ENCODE measurements at places on chromosomes 12 and 14. TPM values are rescaled to one million over a fixed set of nuclear protein-coding genes. Genes with fewer than 3 reads are reported as not detected.

- DNase-seq: no peak
Observed at GRCh38 chr12:108670066-108670631, 36.5 kb upstream of the SELPLG start.

Gene STX2
- polyA plus RNA-seq: 38.7 TPM

DNA sequence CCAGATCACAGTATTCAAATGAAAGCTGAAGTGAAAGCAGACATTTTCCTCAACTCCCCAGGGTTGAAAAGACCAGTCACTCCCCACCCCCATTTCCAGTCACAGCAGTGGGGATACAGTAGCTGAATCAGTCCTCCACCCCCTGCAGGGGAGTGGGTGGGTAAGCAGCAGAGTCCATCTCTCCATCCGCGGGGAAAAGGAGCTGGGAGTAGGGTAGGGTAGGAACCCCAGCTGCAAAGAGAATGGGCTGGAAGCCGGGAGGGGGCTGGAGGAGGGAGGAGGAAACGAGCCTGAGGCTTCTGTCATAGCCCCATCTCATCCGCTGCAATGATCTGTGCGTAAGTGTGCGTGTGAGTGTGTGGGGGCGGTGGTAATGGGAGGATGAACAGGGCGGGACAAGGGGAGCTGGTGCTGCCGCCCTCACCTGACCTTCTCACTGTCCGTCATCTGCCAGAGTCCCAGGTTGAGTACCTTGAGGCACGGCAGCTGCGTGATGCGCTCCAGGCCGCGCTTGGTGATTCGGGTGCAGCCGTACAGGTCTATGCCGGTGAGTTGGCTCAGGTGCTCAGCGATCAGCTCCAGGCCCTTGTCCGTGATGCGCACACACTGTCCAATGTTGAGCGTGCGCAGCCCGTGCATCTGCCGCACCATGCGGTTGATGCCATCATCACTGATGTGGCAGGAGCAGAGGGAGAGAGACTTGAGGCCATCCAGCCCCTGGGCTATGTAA lies 1.8 kb downstream of the FBXL14 start:
- no peak for DNase-seq

GRCh38 chr12:2338381-2338780 lies 285.6 kb downstream of the CACNA1C start:
- DNase-seq: no peak

DNA sequence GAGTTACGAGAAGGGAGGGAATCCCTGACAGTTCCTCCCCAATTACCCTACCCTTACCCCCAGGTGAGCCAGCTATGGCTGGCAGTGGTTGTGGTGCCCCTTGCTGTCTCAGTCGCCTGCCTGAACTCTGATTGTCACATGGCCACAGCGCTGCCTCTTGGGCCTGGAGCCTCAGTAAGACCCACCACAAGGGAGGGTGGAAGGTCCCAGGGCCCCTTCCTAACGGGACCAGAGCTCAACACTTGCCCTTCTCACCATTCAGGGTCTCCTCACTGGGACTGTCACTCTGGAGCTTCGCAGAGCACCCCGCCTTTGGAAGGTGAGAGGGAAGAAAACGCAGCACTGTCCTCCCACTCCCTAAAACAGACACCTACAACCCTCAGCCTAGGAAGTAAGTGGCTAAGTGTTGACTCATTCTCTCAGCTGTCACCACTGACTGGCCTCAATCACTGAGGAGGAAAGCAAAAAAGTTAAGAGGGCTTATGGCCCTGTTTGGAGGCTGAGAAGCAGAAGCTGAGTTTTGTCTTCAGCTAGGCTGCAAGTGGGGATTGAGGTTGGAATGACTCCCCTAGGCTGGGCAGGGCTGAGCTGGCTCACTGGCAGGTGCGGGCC lies 1.0 kb downstream of the TMEM253 start:
- DNase-seq: no peak

DNA sequence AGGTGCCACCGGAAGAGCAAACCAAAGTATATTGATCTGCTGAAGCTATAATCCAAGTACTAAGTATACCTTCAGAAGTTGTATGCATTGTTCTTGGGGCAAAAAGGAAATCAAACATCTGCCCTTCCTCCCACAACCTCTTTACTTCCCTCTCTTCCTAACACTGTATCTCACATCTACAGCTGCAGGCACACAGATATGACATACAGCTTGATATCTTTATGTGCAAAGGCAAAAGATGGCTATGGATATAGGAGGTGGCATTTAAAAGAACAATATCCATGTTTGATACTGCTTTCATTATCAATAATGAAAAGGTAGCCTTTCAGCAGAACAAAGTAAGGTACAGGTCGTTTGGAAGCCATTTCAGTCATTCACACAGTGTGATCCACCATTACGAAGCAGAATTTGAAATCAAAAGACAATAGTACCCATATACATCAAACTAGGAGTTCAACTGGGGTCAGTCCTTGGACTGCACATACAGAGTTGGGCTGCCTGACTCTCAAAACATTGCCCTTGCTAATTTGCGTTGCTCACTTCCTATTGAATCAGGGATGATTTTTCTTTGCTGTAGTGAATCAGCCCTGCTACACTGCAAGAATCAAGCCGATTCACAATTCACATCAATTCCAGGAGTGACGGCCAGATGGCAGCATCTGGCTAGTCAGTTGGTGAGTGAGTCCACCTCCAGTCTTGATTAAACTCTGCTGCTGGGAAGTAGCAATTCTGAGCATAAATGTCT lies 8.9 kb downstream of the ANG start:
- DNase-seq: peak; percentile 71

Gene NEUROD4
- not detected for polyA plus RNA-seq

DNA sequence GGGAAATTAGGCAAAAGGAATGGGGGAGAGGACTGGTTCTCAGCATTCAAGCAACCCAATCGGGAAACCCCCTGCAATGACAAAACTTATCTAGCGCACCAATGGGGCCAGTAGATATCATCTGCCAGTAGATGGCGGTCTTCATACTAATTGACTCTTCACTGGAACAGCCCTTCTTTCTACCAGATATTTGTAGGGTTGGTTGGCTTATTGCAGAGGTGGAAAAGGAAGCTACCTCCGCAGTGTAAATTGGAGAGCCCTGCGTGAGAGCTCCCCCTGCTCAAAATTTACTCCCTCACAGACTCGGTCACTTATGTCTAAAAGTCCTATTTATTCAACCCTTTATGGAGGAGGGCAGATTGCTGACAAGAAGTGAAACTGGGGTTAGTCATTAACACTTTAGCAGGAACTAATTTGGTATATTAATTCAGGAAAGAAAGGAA lies 166.1 kb upstream of the CCND2 start:
- peak; percentile 48 for DNase-seq

- DNase-seq: peak; percentile 57
Observed at GRCh38 chr14:61025251-61026223, 44.5 kb downstream of the SLC38A6 start.

- no peak for DNase-seq
Observed at GRCh38 chr12:49907352-49907751, 3.7 kb upstream of the FAIM2 start.

GRCh38 chr14:55327179-55327578 lies 56.0 kb downstream of the FBXO34 start:
- DNase-seq: no peak

Gene CARMIL3
- 2.4 TPM for polyA plus RNA-seq

GRCh38 chr14:71011479-71011878 lies 104.2 kb downstream of the PCNX1 start:
- DNase-seq: no peak

Gene MIP
- polyA plus RNA-seq: not detected

GRCh38 chr12:2299206-2299605 lies 246.4 kb downstream of the CACNA1C start:
- DNase-seq: peak; percentile 69

DNA sequence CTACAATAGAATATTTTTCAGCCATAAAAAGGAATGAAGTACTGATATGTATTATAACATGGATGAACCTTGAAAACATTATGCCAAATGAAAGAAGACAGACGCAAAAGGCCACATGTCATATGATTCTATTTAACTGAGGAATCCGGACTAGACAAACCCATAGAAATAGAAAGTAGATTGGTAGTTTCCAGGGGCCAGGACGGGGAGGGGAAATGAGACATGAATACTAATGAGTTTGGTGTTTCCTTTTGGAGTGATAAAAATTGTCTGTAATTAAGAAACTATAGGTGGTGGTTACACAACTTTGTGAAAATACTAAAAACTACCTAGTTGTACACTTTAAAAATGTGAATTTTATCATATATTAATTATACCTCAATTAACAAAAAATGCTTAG lies 247.6 kb downstream of the BCAT1 start:
- DNase-seq: no peak

Gene FGF6
- polyA plus RNA-seq: not detected

GRCh38 chr14:52238682-52239081 lies 28.8 kb upstream of the PTGDR start:
- DNase-seq: no peak

Gene PSME1
- polyA plus RNA-seq: 196 TPM

DNA sequence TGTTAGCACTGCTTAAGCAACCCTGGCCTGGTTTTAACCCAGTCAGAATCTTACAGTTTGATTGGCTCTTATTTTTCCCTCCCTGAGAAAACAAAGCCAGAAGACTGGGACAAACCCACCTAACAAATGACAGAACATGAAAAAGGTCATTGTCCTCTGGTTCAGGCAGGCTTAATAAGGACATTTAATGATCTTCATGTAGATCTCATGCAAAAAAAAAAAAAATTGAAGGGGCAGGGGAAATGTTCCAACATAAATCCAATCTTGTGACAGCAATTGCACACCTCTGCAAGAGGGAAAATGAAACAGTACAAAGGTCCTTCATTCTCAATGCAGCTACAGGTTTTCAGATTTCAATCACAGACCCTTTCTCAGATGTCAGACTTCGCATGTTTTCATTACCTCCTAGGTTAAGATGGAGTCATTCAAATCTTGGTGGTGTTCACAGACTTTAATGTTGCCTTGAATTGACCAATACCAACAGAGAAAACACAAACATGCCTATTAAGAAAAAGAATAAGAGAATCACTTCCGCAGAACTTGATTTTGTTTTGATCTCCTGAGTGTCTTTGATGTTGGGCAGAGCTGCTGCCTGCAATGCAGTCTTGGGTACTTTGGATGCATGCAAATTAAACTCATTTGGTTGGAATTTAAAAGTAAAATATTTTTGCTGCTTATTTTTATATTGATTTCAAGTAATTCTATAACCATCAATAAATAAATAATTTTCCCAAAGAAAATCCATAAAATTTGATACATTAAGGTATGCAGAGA lies 359.0 kb downstream of the BTG1 start:
- no peak for DNase-seq

Gene HCAR3
- 0.26 TPM for polyA plus RNA-seq

GRCh38 chr14:94689218-94689984 lies 77.2 kb downstream of the SERPINA3 start:
- DNase-seq: peak; percentile 52

DNA sequence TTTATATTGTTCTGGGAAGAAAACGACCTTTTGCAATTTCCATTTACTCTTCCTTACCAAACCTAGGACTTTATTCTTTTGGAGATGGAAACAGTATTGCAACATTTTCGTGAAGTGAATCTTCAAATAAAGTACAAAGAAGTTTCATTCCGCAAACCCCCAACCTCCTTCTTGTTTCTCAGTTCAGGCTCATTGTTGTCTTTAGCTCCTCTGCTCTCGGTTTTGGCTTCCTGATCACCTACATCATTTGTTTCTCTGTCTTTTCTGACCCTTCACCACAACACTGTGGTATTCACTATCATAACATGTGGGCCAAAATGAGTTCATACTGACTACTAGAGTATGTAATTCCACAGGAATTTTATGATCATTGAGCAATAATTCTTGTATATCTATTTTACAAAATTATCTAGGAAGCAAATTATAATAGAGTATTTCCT lies 266.8 kb downstream of the ADAMTS20 start:
- no peak for DNase-seq

DNA sequence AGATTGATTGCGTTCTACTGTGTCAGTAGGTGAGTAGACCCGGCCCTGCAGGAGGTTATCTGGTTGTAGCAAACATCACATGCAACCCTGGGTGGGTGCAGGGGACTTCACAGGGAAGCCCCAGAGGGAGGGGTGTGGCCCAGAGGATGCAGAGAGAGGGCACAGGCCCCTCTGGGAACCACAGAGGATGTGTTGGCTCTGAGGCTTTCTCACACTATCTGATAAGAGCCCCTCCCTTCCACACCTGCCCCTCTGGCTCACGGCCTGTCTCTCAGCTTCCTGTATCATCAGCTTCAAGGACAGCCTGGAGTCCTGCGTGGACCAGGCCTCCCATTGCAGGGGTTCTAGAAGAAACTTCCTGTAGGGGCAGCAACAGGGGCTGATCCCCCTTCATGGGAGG lies 101.9 kb downstream of the RIN3 start:
- no peak for DNase-seq

DNA sequence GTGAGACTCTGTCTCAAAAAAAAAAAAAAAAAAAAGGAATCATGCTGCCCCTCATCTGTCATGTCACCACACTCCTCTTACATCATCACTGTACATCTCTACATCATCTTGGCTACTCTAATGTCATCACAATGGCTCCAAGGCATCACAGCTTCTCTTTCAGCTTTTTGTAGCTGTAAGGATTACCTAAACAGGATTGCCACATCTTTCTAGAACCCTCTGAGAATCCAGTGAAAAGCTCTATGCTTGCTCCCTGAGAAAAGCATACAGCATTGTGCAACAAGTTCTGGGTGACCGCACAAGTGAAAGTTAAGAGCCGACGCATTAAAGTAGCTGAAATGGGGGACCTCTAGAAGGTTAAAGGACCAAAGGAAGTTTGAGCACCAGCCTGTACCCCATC lies 272.5 kb downstream of the C12orf50 start:
- no peak for DNase-seq

DNA sequence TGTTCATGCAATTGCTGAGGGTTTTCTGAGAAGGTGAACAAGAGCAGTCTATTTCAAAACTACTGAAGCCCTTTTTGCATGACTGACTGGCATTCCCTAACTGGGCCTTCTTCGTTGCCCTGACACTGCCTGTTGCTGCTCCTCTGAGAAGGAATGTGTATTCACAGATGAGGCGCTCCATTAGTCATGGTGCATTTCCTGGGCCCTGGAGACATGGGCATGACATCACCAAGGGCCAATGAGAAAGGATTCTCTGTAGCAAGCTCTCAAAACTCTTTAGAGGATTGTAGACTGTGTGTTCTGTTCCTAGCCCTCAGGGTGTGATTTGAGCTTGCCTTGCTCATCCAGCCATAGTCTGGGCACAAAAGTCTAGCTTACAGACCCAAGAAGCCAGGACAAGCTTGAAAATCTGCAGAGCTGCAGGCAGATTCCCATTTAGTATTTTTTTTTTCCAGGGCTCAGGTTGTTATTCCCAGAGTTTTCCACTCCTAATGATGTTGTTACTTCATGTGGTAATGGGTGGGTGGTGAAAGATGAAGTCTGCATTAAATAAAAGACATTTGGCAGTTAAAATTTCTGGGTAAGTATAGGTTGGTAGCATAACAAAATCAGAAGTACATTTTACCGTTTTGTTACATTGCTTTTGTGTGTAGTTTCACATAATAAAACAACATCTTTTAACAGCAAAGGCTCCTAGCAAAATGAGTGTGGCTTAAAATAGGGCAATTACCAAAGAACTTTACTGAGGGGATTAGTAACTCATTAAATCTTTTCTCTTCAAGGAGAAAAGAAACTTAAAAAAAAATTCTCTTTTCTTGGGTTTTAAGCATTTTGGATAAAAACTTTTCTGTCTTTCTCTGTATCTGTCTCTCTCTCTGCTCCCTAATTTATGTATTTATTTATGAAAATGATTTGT lies 318.4 kb downstream of the RAD51B start:
- DNase-seq: peak; percentile 90
